Hematopoietic multipotent progenitor cell treated with erythropoietin and hydrocortisone succinate and interleukin-3 and kit ligand, for 6 days (in vitro differentiated cells): ENCODE measurements at places on chromosomes 7 and 10.

GRCh38 chr10:32481606-32482005 is 35.7 kb downstream of the CCDC7 start:
- no peak for DNase-seq

GRCh38 chr7:584122-584465 is 64.4 kb upstream of the PDGFA start:
- peak; percentile 50 for DNase-seq

- DNase-seq, result no peak
These were observed 59.5 kb upstream of the HECTD2 start for GRCh38 chr10:91350651-91351081.

DNA sequence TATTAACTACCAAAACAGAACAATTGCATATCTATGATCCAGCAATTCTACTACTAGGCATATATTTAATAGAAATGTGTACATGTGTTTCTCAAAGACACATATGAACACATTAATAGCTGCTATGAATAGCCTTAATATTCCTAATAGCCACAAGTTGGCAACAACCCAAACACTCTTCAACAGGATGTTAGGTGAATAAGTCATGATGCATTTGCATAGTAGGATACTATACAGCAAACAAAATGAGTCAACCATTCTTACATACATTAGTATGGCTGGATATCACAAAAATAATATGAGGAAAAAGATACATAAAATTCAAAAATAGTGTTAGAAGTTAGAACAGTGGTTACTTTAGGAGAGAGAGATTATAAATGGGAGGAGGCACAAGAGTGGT is 26.8 kb upstream of the ZNF746 start:
- DNase-seq, result no peak

DNA sequence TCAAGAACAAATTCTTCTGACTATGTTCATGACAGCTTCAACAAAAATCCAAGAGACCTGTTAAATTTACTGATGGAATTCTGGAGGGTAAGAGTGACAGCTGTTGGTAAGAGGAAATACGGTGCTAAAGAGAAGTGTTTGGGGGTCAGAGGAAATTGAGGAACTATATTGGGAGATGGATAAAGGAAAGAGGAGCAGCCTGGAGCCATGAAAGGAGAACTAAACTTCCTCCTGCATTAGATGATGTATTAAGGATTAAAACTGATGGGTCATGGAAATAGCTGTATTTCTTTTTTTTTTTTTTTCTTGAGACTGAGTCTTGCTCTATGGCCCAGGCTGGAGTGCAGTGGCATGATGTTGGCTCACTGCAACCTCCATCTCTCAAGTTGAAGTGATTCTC is 95.3 kb downstream of the HERPUD2 start:
- DNase-seq, result no peak

DNA sequence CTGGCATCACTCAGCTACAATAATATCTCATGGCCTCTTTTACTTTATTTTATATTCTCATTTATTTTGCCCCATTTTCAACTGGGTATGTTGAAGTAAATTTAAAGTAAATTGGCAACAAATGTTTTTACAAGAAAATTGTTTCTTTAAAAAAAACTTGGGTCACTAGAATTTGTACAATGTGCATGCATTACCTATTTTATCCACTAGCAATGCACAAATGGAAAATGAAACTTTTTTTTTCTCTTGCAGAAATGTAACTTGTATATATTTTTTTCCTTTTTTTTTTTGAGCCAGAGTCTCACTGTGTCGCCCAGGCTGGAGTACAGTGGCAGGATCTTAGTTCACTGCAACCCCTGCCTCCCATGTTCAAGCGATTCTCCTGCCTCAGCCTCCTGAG is 10.3 kb upstream of the H2AZ2 start:
- peak; percentile 40 for DNase-seq

DNA sequence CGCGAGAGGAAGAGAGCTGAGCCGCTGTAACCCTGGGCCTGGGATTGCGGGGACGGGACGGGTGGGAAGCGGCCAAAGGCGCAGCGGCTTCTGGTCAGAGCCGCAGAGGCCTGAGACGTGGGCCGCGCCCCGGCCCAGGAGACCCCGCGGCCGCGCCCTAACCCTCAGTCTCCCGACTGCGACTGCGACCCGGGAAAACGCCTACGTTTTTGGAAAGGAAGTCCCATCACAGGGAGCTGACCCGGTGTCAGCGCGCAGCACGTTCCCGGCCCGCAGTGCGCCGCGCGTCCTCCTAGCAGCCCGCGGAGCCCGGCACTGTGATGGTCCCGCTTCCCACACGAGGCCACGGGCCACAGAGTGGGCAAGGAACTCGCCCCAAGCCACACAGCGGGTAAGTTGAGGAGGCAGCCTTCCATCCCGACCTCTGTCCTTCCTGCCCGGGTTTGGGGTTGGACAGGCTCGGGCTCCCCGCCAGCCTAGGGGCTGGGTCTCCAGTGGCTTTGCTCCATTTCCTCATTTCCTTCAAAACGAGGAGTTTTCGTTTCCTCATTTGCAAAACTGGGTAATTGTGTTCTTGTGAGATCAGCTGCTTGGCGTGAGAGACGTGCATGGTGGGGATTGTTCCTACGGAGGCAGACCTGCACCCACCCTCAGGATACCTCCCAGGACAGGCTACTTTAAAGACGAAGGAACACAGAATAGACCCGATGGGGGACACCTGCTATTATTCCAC is 1.2 kb downstream of the GPNMB start:
- DNase-seq, result peak; percentile 35

- no peak for DNase-seq
These were observed 127.0 kb downstream of the SRPK2 start for GRCh38 chr7:105261689-105262088.

GRCh38 chr7:36303202-36304098 is 86.2 kb upstream of the ANLN start:
- DNase-seq, result peak; percentile 90

GRCh38 chr10:112124866-112125265 is 58.7 kb downstream of the GPAM start:
- DNase-seq, result no peak

- peak; percentile 10 for DNase-seq
These were observed 37.5 kb downstream of the AGAP4 start for GRCh38 chr10:45809837-45810236.

DNA sequence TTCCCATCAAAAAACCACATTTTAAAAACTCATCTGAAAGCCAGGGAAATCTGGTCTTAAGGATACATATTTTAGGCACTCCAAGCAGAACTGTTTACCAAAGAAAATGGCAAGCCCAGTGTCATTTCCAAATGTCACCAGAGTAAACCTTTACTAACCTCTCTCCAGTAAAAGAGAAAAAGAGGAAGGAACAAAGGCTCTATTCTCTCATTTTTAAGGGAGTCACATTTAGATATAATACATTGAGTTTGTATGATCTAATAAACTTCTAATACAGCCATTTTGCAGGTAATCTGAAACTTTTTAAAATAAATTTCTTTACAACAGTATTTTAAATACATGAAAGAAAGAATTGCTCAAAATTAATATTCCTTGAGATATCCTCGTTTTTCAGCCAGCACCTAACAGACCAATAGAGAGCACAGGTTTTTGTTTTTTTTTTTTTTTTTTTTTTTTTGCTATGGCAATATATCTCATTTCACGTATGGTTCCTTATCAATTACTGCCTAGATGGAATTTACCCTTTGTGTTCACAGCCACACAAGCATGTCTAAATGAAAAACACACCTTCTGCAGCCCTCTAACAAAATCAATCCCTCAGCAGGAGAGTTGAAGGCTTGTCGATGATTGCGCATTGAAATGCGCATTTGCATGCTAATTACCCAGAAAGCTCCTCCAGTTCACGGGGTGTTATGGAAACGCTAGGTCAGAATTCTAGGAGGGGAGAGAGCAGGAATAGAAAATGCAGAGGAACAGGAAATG is 39.8 kb upstream of the MSRB2 start:
- DNase-seq, result no peak

- no peak for DNase-seq
These were observed 93.5 kb upstream of the LRRC4 start for GRCh38 chr7:128124786-128125185.

DNA sequence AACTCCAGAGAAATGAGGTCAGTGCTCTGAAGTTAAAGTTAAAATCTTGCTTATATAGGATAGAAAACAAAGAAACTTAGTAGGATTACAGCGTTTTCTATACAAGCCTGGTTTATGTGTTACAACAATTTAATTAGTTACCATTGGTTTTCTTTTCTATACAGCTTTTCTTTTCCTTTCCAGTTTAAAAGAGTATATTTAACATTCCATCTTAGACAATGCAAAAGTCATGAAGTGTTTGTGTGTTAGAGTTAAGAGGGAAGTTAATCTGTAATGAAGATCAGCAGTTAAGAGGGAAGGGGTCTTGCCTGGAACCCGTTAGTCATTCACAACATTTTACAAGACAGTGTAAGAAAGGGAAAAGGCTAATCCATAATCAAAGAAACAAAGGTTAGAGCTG is 338.3 kb downstream of the OTUD1 start:
- DNase-seq, result no peak

DNA sequence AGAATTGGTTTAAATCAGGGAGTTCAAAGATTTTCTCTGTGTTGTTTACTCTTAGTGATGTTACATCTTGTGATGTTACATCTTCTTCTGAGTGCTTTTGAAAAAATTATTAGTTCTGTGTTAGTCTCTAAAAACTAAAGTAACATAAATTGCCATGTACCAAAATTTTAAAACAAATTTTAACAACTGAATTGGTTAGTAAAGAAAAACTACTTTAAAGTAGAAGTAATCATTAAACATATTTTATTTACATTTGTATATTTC is 5.2 kb upstream of the IGF2BP3 start:
- no peak for DNase-seq

DNA sequence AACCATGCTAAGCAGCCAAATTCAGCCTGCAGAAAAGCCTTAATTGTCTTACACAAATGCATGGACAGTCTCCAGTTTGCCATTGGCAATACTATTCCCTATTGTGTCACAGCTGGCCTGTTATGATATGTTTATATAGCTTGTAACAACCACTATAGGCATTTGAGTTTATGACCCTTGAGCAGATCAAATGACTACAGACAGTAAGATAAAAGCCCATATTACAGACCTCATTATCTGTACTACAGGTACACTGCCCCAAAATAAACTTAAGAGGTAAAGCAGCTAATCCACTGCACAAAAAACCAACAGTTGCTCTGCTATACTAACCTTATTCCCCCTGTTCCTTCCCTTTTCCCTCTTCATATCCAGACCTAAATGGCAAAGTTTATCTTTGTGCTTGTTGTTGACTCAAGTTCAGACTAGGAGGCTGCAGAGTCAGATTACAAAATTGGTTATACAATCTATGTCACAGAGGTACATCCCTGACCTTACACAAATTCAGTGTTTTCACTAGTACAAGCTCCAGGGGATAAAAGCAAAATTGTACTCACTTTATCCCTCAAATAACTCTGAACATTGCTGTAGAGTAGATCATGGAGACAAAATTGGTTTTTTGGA is 218.4 kb downstream of the GRM8 start:
- DNase-seq, result no peak

DNA sequence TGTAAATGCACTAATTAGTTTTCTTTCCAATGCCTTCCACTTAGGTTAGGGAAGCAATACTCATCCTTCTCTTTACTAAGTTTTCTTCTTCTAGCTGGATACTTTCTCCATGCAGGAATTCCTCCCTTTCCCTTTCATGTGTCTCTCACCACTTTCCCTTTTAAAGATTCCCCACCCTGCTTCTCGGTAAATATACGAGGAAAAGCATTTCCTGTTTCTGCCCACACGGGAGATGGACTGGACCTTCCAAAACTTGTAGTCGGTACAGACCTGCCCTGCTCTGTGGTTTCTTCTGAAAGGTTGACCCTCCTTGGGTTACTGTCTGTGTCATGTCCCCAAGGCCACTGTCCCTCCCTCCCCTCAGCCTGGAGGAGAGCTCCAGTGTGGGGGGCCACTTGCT is 58.9 kb upstream of the LYZL2 start:
- no peak for DNase-seq

DNA sequence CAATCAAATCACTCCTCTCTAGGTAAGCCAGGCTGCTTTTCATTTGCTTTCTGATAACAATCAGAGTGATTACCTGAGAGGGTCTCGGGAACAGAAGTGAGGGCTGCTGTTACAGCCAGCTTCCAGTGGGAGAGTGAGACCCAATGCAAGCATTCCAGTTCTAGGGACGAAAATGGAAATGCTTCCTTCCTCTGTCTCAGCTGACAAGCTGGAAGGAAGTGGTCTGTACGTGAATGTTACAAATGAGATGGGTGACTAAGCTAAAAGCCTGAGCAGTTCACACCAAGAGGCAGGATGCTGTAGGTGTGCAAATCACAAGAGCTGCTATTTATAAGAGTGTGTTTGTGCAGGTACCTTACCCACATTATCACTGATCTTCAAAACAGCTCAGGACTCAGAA is 772.4 kb downstream of the GRID1 start:
- no peak for DNase-seq

GRCh38 chr7:1802899-1803298 is 132.8 kb downstream of the ELFN1 start:
- DNase-seq, result no peak

GRCh38 chr7:80611779-80612178 is 26.7 kb upstream of the CD36 start:
- peak; percentile 29 for DNase-seq

DNA sequence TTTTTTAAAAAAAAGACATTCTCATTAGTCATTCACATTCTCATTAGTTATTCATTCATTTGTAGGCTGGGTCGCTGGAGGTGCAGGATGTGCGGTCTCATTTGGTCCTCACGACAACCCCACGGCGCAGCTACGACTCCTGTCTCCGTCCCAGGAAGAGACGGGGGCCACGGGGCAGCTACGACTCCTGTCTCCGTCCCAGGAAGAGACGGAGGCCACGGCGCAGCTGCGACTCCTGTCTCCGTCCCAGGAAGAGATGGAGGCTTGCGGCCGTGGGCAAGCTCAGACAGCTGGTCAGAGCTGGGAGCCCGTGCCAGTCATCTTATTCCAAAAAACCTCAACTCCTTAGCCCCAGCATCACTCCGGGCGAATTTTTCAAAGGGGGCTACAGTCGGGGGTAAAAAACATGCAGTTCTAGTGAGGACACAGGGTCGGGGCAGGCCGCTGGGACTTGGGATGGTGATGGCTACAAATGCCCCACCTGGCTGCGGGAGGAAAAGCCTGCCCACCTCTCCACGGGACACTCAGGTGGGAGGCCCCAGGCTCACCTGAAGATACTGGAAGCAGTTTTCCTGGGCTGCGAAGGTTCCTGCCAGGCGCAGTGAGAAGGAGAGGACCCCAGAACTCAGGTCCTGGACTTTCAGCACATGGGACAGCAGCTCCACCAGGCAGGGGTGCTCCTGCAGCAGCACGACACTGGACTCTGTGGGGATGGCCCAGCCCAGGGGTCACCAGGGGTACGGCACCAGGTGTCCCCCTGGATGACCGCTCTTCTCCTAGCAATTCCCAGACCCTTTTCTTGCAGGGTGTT is 8.3 kb downstream of the BRAT1 start:
- no peak for DNase-seq

- DNase-seq, result no peak
These were observed 35.0 kb downstream of the ARMH3 start for GRCh38 chr10:102020938-102021337.

DNA sequence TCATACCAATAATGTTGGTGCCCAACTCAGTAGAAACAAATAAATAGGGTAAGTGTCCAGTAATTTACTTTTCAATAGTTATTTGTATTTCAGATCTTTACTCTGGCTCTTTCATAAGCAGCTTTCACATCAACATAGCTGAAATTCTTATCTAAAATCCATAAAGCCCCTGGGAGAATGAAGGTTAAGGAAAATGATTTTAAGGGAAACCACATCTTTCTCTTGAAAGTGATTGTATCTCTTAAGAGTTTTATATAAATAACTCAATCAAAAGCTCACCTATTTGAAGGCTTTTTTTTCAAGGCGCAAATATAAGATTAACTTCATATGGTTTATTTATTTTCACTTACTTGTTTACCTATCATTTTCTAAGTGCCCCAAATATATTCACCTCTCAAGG is 324.4 kb downstream of the HGF start:
- no peak for DNase-seq

GRCh38 chr10:72694476-72695369 is 2.8 kb downstream of the MCU start:
- peak; percentile 80 for DNase-seq
